Karpas-422 (cell line): ENCODE measurements at places on chromosomes 11 and 22. TPM values are rescaled to one million over a fixed set of nuclear protein-coding genes. Genes with fewer than 3 reads are reported as not detected.
A peak's percentile ranks its signal among the peaks of the same experiment; 100 is the strongest.

The NRIP3 gene
- total RNA-seq = not detected in 2 replicates

The PATE4 gene
- total RNA-seq = not detected in 2 replicates

The ZMAT5 gene
- 16.1 and 22.4 TPM in 2 replicates for total RNA-seq

GRCh38 chr11:61628662-61628970 lies 47.7 kb upstream of the SYT7 start:
- H3K27ac ChIP-seq = no peak overlapping the region
- no peak overlapping the region for H3K4me3 ChIP-seq
- H3K4me1 ChIP-seq = no peaks in the 10 kb centered on the region
- H3K27me3 ChIP-seq = no peaks in the 10 kb centered on the region
- no peak for DNase-seq

- H3K4me3 ChIP-seq = no peak overlapping the region
- H3K27me3 ChIP-seq = 0 out of 2 replicates have a peak, but pooled peaks cover 5% of the 10 kb centered on the region
These were observed 1432.4 kb downstream of the FAM181B start for GRCh38 chr11:81301166-81301830.

DNA sequence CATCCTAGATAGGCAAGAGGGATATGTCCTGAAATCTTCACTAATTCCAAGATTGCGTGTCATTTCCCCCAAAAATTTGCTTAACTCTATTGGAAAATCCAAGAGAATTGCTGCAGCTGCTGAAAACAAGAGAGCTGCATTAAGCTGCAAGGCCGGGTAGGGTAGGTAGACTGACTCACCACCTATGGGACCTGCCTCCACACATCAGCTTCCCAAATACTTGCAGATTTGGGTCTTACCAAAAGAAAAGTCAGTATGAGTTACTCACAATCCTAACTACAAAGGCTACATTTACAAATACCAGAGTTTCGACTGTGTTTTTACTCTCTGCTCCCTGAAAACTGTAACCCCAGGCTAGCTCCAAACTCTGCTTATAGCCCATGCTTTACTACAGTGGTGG lies 142.5 kb upstream of the TEAD1 start:
- no peaks in the 10 kb centered on the region for H3K4me1 ChIP-seq
- H3K27ac ChIP-seq = no peak overlapping the region
- no peaks in the 10 kb centered on the region for H3K36me3 ChIP-seq
- no peak for DNase-seq
- no peak overlapping the region for H3K4me3 ChIP-seq

DNA sequence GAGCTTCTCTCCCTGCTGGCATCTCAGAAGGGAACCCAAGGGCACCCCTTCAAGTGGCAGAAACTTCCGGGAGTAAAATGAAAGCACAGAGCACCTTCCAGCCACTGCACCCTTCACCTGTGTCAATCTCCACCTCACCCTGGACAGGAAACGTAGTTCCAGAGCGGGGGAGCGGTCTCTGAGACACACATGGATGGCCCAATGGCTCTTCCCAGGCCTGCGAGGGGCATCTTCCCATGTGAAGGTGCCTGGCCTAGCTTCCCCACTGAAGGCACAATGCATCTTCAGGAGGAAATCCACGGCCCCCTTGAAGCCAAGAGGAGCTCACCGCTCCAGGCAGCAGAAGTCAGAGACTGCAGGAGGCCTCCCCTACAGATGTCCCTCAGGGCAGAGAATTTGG lies 234.2 kb downstream of the BRD1 start:
- no peaks in the 10 kb centered on the region for H3K4me1 ChIP-seq
- no peak overlapping the region for H3K4me3 ChIP-seq
- H3K27me3 ChIP-seq = no peaks in the 10 kb centered on the region
- DNase-seq = no peak
- H3K36me3 ChIP-seq = peaks cover 30% of the 10 kb centered on the region
- no peak overlapping the region for H3K27ac ChIP-seq

GRCh38 chr11:762421-763072 lies 14.7 kb downstream of the GATD1 start:
- H3K36me3 ChIP-seq = peaks cover 32% of the 10 kb centered on the region
- H3K27me3 ChIP-seq = no peaks in the 10 kb centered on the region
- peak; percentile 72 for DNase-seq
- H3K4me1 ChIP-seq = no peaks in the 10 kb centered on the region
